ENCODE measurements at places on chromosomes 4 and X.

- no peak for DNase-seq
These were observed 55.8 kb downstream of the C4orf50 start for GRCh38 chr4:5962416-5962815.

- no peak for DNase-seq
These were observed 88.2 kb upstream of the USP9X start for GRCh38 chrX:40996886-40997530.

DNA sequence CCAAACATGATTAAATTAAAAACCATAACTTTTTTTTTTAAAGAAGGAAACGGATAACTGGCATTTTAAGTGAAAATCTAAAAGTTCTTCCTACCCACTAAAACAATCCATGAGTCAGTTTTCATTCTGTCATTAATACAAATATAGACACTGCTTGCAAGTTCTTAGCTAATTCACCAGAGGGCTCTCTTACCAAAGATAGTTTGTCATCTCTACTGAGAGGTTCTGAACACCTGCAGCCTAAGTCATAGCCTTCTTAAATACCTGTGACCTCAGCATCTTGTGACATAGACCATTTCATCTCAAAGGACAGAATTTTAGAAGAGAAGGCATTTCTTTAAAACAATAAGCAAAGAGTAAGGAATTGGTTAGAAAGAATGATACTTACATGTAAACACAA lies 65.3 kb upstream of the FAM120C start:
- no peak for DNase-seq

DNA sequence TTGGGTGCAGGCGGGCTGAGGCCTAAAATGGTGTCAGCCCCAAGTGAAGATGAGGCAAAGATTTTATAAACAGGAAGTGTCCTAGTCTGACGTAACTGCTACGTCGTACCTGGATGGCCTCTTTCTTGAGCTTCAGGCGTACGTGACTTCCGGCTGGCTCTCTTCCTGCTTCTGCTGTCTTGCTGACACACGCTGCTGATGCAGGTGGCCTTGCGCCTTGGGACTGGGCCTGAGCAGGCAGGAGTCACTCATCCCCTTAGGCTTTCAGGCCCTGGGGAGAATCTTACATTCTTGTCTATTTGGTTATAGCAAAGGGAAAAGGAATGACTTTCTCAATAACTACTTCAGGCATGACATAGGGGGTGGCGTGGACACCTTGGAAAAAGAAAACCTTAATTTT lies 20.1 kb upstream of the ABRAXAS1 start:
- no peak for DNase-seq

- DNase-seq: peak; percentile 85
These were observed at the start of gene DCLK2 for GRCh38 chr4:150078041-150078578. Gene DCLK2, plus strand, starts transcription at chr4:150078445. Its CDS starts 583 bp downstream, at chr4:150079028.

- no peak for DNase-seq
These were observed 23.8 kb upstream of the SEPSECS start for GRCh38 chr4:25184056-25184455.

DNA sequence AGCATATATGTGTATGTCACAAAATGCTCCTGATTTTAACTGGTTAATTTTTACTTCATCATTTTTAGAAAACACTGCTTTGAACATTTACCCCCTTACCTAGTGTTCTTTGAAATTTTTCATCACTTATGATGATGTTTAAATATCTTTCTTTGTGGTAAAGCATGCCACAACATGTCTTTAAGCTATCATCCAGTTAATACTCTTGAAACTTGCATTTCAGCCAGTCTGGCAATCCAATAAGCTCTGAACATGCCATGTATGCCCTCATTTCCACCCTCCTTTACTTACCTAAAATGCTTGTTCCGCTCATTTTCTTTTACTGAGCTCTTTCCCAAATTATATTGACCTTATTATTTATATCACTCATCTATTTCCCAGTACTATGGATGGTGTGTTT lies 581.2 kb downstream of the RAPGEF2 start:
- no peak for DNase-seq

DNA sequence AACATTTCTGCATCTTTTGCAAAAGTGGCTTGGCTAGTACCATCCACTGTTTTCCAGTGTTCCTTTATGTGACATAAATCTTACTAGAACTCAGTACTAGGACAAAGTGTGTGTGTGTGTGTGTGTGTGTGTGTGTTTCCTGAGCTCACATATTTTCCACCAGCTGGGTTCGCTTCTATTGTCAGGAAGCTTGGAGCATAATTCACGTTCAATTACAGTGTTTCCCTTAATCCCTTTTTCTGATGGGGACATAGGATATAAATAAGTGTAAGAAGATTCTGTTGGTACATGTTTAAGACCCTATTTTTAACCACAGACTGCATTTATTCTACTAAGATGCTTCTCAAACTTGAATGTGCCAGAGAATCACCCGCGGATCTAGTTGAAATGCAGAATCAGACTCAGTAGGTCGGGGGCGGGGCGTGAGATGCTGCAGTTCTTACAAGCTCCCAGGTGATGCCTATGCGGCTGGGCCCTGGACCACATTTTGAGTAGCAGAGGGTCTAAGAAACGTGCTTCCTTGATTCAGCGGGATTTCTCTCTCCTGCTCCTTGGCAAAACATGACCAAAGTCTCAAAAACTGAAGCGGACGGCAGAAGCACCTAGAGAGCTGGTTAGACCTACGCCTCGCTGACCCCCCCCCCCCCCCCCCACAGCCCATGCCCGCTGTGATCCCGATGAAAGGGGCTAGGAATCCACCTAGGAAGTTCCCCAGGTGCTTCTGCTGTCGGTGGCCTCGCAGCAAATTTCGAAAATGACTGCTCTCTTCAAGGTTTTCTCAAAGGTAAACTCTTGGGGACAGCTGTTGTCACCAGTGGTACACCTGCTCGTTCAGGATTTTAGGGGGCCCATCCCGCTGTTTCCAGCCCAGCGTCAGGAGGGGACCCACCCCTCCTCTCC lies 797 bp downstream of the CD99L2 start:
- no peak for DNase-seq

DNA sequence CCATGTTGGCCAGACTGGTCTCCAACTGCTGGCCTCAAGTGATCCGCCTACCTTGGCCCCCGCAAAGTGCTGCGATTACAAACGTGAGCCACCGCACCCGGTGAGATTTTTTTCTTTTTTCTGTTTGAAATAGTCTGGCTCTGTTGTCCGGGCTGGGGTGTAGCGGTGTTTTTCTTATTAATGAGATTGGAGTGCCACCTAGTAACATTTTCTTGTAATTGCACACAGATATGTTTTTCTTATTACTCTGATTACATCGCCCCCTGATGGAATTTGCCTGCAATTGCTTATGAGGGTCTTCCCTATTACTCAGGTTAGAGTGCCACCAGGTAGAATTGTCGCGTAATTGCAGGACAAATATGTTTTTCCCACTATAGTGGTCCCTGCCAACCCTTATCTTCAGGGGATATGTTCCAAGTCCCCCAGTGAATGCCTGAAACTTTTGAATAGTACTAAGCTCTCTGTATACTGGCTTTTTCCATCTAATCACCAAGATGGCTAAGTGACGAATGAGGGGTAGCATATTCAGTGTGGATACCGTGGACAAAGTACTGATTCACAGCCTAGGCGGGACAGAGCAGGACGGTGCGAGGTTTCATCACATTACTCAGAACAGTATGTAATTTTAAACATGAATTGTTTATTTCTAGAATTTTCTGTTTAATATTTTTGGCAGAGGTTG lies 8.6 kb upstream of the PDHA1 start:
- no peak for DNase-seq

- no peak for DNase-seq
These were observed 54.2 kb downstream of the SUPT20HL2 start for GRCh38 chrX:24259544-24260240.

DNA sequence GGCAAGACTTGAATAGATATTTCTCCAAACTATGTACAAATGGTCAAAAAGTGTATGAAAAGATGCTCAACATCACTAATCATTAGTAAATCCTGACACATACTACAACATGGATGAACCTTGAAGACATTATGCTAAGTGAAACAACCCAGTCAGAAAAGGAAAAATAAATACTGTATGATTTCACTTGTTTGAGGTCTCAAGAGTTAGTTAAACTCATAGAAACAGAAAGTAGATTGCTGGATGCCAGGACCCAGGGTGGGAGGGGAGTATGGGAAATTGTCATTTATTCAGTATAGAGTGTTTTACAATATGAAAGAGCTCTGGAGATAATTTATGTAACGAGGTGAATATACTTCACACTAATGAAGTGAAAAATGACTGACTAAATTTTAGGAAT lies 32.4 kb downstream of the PRMT9 start:
- DNase-seq: no peak

GRCh38 chr4:109155682-109156283 lies 146.7 kb downstream of the COL25A1 start:
- DNase-seq: no peak

- no peak for DNase-seq
These were observed 82.6 kb upstream of the ANK2 start for GRCh38 chr4:112966701-112967488.

DNA sequence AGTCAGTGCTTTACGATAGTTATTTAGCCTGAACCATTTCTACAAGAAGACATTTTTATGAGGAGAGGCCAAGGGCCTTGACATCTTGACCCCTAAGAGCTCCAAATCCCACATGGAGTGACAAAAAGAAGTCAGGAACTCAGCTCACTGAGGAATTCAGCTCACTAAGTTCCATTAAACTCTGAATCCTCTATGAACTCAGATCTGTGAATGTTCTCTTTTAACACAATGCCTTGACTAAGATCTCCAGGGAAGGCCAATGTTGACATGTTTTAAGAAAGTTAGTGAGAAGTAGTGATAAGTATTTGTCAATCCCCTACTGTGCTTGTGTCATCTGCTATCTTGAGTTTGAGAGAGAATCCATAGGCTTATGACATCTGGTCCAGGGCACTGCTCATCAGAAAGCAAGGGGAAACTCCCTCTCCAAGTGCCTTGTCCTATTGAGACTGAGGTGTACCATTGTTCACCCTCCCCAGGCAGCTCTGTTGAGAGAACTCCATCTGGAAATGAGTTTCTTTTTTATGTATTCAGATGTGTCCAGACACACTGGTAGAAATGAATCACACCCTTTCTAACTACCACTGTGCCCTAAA lies 68.7 kb upstream of the PCDH19 start:
- DNase-seq: no peak

GRCh38 chr4:72895408-72895807 lies 174.1 kb downstream of the COX18 start:
- DNase-seq: no peak

GRCh38 chr4:1464581-1465171 lies 58.4 kb upstream of the NKX1-1 start:
- DNase-seq: no peak

DNA sequence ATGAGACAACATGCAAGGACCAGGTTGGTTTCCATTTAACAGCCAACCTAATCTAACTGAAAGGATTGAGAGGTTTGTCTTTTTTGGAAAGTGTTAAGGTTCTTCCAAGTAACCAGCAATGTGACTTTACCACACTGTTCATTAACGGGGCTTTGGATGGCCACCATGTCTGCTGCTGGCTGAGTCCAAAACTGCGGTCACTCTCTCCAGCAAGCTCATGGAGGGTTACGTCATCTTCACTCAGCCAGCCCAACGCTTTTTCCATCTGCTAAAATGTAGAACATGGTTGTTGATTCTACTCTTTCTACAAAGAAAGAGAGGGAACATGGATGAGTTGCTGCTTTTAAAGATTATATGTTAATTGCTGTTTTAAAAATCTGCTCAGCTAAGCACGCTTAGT lies 11.0 kb downstream of the PKD2 start:
- DNase-seq: peak; percentile 70

DNA sequence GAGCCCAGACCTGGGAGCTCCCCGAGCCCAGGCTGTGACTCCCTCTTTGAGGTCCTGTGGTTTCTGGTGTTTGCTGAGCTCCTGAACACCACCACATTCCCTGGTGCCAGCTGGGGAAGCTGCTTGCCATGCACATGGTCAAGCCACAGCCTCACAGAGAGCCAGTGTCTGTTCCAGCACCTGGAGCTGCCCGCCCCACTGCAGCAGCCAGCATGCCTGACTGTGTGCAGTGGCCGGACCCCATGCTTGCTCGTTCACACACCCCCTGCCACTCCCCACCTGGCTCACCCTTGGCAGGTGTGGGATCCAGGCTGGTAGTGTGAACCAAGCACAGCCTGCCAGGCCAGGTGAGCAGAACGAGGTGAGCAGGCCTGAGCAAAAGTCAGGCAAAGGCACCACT lies 95.6 kb upstream of the FAM9C start:
- no peak for DNase-seq

- DNase-seq: no peak
These were observed 13.1 kb downstream of the ZMAT1 start for GRCh38 chrX:101918751-101919150.

DNA sequence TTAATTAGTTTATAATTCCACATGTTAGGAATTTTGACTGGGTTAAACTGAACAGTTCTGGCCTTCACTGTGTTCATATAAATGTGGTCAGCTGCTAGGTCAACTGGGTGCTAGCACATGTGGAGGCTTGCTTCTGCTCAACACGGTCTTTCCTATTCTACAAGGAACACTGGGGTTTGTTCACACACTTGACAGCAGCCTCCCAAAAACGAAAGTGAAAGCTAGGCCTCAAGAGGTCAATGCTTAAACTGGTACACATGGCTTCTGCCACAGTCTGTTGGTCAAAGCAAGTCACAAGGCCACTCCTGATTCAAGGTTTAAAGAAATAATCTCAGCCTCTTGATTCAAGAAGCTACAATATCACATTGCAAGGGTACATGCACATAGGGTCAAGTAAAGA lies 126.5 kb downstream of the QDPR start:
- DNase-seq: peak; percentile 23

- DNase-seq: peak; percentile 79
These were observed at the start of gene SYN1 for GRCh38 chrX:47619486-47620302. Gene SYN1, minus strand, starts transcription at chrX:47619857. Its CDS starts 129 bp downstream, at chrX:47619728.

GRCh38 chrX:87338510-87338909 lies 179.1 kb upstream of the KLHL4 start:
- DNase-seq: no peak

DNA sequence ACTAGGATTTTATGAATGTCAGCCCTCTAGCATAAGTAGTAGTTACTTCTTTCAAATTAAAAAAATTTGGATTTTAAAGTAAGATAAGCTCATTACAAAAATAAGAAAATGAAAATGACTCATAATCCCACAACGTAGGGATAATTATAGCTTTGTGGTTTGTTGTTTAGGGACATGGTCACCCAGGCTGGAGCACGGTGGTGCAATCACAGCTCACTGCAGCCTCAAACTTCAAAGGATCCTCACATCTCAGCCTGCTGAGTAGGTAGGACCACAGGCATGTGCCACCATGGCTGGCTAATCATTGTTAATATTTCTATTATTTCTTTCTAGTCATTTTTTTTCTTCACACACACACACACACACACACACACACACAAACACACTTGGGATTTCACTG lies 57.6 kb downstream of the PLAC1 start:
- DNase-seq: no peak

DNA sequence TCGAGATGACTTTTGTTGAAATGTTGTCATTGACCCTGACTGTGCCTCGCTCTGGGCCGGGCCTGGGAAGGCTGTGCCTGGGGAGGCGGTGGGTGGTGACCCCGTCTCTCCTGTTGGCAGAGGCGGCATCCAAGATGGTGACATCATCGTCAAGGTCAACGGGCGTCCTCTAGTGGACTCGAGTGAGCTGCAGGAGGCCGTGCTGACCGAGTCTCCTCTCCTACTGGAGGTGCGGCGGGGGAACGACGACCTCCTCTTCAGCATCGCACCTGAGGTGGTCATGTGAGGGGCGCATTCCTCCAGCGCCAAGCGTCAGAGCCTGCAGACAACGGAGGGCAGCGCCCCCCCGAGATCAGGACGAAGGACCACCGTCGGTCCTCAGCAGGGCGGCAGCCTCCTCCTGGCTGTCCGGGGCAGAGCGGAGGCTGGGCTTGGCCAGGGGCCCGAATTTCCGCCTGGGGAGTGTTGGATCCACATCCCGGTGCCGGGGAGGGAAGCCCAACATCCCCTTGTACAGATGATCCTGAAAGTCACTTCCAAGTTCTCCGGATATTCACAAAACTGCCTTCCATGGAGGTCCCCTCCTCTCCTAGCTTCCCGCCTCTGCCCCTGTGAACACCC lies 36.4 kb downstream of the HTRA3 start:
- DNase-seq: peak; percentile 68

All from uterus (tissue), 4 donors.